Foreskin melanocyte (primary cell): ENCODE measurements at places on chromosomes 12 and 14.

GRCh38 chr12:52216100-52216499 is 16.9 kb upstream of the KRT7 start:
- no peak for DNase-seq

GRCh38 chr12:45268672-45269411 is 52.9 kb downstream of the ANO6 start:
- DNase-seq, result peak; percentile 65

DNA sequence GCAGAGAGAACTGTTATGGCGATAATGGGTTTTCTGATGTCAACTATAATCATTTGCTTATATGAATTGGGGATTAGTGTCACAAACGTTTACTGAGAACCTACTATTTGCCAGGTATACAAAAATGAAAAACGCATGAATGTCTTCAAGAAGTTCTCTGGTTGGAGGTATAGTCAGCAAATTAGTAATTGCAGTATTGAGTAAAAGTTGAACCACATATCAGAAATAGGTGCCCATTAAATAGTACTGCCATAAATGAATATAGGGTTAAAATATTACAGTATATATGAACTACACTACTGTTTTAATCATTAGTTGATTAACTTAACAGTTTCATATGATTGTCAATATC is 60.0 kb downstream of the PTPRB start:
- no peak for DNase-seq

DNA sequence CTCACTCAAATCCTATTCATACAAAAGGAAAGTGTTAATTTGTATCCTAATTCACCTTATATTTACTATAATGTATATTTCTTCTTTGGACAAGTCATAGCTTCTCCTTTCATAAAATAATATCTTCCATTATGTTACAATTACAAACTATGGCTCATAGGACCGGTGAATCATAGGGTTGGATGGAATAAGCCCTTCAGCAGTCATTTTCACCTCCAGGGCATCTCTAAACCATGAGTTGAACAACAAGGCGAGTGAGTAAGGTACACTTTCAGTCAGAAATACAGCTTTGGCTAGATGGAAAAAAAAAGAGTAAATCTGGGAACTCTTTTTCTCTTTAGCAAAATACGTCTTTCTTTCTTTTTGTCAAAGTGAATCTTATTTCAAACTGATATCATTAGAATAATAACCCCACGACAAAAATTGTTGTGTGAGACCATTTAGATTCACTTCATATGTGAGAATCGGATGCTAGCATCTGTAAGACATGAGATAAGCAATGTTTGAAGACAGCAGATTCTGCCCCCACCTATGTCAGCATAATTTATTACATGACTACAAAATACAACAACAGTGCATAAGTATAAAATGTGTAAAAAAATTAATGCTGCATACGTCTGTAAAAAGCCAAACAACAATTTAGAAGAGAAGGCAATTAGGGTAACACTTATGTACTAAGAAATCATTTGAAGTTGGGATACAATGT is 184.4 kb upstream of the SLC38A2 start:
- peak; percentile 46 for DNase-seq

- no peak for DNase-seq
Observed at GRCh38 chr12:47819896-47820630, at the start of gene HDAC7. Gene HDAC7 (minus strand): TSS chr12:47819903. CDS start chr12:47819785, 118 bp downstream.
